Amniotic stem cell (primary cell): ENCODE measurements at places on chromosomes 4 and X.

DNA sequence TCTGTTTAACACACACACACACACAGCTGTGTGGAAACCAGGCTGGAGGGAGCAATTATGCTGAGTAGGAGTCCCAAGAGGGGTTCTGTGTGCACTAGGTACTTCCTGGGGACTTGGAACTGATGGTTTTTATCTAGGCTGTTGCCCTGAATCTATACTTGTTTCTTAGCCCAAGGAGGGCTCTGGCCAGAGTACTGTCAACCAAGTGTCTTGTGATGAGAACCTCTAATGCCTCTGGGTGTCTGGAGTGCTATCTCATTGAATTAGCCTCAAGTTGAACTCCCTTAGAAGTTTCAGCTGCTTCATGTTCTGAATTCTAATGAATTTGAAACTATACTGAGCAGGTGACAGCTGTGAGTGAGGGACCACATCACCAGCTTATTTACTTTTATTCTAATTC lies 16.6 kb downstream of the ARHGAP24 start:
- DNase-seq = no peak

- DNase-seq = no peak
Measured at GRCh38 chr4:122636697-122637096, 15.8 kb upstream of the IL21 start.

DNA sequence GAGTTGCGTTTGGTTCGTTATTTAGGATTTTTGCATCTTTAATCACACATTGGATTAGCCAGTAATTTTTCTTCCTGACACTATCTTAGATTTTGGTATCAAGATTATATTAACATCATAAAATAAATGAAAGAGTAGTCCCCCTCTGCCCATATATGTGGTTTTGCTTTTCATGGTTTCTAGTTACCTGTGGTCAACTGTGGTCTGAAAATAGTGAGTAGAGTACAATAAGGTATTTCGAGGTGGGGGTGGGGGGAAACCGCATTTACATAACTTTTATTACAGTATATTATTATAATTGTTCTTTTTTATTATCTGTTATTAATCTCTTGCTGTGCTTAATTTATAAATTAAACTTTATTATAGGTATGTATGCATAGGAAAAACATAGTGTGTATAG lies 152.4 kb downstream of the STIM2 start:
- DNase-seq = no peak

DNA sequence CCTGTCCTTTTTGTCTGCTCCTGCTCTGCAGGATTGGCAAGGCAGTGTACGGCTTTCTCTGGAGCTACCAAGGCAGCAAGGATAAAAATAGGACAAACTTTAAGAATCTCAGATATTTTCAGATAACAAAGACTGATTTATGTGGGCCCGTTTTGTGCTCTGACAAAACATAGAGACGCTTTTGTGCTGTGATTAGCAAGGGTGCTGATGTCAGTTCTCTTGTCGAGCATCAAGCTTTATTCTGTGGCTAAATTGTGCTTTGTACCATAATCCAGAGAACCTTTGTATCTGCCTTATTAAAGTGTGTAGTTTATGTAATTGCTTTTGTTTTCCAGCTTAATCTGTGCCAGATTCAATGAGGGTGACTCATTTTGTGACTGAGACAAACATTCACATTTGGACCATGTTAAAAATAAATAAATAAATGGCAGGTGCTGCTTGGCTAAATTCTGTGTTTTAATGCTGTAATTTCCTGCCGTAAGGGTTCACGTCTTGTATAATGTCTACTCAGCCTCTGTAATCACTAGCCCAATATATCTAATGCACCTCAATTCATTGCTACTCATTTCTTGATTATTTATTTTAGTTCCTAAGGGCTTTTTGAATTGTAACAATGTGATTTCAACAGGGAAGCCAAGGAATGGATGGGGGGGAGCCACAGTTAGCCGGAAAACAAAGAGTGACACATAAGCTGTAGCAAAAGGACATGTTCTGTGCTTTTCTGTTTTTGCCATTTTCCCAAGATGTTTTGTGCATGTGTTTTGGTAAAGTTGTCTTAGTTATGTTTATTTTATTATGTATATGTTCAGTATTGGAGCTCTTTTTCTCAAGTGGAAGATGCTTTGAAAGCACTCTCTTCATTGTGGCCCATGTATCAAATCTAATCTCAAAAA lies 75.1 kb downstream of the GAB1 start:
- no peak for DNase-seq

DNA sequence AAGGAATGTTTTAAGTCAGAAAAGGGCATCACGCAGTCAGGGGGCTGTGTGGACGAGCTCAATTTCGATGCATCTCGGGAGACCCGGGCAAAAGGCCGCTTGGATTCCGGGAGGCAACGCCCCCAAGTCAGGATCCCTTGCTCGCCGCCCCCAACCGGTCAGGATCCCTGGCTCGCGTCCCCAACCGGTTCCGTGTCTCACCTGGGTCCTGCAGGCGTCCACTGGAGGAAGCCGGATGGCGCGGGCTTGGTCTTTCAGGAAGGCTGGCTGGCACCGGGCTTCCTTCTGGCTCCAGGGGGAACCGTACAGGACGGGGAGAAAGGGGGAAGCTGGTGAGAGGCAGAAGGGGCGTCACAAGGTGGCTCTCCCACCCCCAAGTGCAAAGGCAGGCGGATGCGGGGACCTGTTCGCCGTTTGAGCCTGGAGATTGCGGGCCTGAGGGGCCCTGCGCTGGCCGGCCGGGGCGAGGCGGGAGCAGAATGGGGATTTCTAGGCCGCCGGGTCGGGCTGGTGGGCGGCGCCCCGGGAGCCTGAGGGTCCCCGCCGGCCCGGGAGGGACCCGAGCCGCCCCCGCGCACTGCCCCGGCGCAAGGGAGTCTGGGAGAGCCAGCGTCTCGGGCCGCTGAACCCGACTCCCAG lies 84.7 kb downstream of the HPRT1 start:
- DNase-seq = no peak

DNA sequence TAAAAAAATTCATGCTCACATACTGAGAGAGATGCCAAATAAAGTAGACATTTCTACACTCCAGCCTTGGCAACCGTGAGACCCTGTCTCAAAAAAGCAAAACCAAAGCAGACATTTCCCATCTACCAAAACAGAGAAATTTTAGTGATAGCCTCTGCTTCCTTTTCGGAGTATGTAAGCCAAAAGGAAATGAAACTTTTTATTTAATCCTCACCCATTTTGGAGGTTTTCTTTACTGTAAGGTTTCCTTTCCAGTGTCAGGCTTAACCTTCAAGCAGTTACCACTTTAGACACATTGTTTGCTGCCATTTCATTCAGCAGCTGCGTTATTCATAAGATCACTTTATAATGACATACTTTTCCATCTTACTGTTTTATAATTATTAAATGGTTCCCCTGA lies 15.9 kb downstream of the ADD1 start:
- DNase-seq = no peak

DNA sequence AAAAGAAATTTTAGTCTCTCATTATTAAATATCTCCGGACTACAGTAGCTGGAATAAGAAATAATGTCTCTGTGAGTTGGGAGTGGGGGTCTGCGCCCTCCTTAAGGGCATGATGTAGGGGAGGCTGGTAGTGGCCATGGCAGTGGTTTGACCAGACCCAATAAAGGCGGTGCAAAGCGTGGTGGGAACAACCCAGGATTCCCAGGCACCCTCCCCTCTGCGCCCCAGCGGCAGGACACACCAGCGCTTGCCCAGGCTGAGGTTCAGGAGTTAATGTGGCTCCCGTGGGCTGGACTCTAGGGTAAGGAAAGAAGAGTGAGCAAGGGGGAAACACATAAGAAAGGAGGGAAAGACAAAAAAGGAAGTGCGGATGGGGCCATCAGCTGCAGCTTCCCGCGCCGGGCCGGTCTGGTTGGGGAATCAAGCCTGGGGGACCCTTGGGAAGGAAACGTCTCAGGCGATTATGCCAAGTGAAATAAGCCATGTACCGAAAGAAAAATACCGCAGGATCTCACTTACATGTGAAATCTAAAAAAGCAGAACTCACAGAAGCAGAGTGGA lies 157.5 kb upstream of the SMIM31 start:
- no peak for DNase-seq

GRCh38 chr4:107442538-107443111 lies 277.4 kb downstream of the PAPSS1 start:
- no peak for DNase-seq

- DNase-seq = no peak
Measured at GRCh38 chr4:6594826-6595355, 19.9 kb downstream of the MAN2B2 start.

GRCh38 chr4:7007944-7008343 lies 35.2 kb upstream of the TADA2B start:
- no peak for DNase-seq

DNA sequence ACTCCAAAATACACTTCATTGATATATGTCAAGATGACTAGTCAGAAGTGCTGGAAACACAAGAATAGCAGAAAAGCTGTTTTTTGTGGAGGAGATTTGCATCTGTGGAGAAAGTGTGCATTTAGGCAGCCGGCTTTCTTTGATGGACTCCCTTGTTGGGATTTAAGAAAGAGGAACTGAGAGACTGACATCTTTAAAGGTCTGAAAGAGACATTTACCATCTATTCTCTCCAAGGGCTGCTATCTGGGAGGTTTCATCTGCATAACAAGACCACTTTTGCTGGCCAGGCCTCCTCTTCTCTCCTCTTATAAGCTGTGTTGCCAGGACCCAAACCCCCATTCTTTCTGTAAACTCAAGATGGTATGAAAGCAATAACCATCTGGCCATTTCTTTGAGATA lies 1065.0 kb downstream of the NLGN4X start:
- DNase-seq = no peak

DNA sequence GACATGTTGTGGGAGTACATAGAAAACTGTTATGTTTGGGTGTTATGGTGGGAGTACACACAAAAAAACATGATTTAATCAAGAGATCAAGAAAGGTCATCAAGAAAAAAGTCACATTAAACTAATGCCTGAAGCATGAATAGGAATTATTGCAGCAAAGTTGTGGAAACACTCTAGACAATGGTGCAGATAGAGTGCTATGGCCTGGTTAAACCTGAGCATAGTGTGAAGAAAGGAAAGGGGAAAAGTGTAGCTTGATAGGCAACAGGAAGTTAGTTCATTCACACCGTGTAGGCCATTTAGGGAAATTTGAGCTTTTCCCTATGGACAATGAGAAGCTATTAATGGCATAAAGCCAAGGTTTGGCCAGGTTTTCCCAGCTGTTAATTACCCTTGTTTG lies 162.1 kb upstream of the EMCN start:
- DNase-seq = no peak

GRCh38 chr4:55080174-55080865 lies 45.1 kb downstream of the KDR start:
- no peak for DNase-seq

DNA sequence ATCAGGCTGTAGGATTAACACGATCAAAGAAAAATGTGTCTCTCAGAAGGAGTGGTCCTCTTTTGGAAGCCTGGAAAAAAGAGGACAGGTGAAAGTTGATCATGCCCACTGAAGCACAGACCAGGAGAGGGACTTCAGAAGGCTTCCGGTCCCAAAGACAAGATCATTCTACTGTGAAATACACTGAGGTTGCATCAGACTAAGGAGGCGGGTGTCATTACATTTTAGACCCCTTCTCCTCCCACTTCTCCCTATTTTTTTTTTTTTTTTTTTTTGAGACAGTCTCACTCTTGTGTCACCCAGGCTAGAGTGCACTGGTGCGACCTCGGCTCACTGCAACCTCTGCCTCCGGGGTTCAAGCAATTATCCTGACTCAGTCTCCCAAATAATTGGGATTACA lies 67.5 kb downstream of the RBM47 start:
- no peak for DNase-seq

DNA sequence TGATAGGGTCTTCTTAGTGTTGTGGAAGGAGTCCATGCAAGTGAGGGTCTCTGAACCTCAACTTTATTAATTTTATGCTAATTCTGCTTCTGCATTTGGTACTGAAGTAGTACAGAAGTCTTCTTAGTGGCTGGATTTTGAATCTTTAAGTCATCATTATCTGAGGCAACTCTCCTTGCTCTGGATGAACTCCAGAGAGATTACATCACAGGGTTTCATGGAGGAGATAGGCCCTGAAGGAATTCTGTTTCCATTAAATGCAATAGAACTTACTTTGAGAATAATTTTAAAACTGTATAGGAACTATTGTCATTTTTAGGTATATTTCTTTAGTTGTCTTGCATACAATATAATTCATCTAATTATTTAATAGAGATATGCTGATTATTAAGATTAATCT lies 451.2 kb downstream of the FAT4 start:
- no peak for DNase-seq
